ENCODE measurements at places on chromosomes 4 and X.
A peak's percentile ranks its signal among the peaks of the same experiment; 100 is the strongest.

DNA sequence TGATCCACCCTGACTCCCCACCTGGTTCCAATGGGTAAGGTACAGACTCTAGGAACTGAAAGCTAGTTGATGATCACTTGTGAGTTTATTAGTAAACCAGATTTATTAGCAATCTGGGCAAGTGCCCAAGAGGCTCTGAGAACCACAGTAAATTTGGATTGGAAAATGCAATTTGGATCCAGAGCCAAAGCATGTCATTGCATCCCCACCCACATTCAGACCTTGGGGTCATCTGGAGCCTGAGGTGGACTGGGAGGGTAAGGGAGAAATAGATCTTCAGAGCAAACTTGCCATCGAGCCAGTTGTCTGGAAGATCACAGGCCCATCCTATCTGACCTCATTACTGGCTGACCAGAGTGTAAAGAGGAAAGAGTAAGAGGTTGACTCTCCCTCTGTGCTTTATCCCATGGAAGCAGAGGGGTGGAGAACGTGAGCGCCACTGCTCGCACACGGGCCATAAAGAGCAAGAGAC, 78.7 kb upstream of the RASGEF1B start:
- no peak for DNase-seq

GRCh38 chr4:13527981-13528820, 16.1 kb downstream of the NKX3-2 start:
- no peak for DNase-seq

- DNase-seq = no peak
Measured at GRCh38 chr4:185242749-185243533, 33.5 kb downstream of the SNX25 start.

DNA sequence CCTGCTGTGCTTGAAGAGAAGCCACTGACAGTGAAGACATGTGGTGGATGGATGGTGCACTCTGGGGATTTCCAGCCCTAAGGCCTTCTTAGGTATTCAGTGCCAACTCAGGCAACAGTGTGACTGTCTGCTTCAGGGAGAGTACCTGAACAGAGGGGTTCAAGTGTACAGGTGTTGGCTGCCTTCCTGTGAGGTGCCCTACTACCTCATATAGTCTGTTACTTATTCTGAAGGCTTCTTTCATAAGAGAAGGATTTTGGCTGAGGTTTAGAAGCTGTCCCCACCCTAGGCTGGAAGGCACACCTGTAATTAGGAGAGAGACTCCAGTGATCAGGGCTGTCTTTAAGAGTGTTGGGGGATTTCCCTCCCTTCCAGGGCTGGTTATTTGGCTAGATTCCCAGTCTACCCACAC, 1.8 kb downstream of the FTHL17 start:
- DNase-seq = no peak

- no peak for DNase-seq
Measured at GRCh38 chr4:54800831-54801530, 143.2 kb downstream of the KIT start.

GRCh38 chrX:44667771-44668170, 125.1 kb upstream of the FUNDC1 start:
- DNase-seq = no peak

DNA sequence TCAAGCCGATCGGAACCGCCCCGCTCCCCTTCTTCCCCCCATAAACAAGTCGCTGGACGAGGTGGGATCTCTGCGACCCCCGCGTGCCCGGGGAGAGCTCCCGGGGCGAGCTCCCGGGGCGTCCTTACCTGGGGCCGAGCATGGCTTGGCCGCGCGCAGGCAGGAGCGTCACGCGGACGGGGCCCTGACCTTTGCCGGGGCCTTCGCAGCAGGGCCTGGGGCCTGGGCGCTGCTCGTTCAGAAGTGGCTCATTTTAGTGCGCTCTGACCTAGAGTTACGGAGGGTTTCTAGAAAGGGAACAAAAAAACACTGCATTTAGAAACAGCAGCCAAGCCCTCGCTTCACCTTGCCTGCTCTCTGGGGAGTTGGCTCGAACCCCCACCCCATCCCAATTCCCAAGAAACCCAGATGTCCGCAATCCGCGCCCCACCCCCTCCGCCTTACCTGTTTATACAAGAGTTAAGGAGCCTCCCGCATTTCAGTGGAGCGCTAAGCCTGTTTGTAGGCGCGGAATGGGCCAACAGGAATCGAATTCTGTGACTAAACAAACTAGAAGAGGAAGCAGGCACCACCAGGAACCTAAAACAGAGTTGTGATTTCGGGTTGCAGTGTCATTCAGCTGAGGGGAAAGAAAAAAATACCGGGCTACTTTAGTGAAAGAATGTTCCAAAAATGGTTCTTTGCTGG, 814 bp upstream of the RBM47 start:
- DNase-seq = no peak

- no peak for DNase-seq
Measured at GRCh38 chrX:118143578-118143977, 27.0 kb upstream of the KLHL13 start.

DNA sequence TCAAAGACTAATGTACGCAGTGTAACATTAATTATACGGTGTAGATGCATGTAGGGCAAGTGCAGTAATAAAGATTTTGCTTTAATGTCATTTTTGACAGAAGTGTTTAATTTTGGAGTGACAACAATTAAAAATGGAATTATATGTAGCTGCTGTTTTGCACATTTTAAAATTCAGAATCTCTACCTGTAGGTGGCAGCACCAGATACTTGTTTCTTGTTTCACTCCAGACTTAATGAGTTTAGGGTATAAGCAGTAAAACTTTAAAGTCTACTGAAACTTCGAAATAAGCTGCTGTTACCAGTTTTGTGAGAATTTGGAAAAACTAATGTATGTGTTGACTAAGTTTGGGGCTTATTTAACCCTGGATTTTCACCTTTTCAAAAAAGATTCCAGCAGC, 144.9 kb downstream of the POLA1 start:
- peak; percentile 29 for DNase-seq

DNA sequence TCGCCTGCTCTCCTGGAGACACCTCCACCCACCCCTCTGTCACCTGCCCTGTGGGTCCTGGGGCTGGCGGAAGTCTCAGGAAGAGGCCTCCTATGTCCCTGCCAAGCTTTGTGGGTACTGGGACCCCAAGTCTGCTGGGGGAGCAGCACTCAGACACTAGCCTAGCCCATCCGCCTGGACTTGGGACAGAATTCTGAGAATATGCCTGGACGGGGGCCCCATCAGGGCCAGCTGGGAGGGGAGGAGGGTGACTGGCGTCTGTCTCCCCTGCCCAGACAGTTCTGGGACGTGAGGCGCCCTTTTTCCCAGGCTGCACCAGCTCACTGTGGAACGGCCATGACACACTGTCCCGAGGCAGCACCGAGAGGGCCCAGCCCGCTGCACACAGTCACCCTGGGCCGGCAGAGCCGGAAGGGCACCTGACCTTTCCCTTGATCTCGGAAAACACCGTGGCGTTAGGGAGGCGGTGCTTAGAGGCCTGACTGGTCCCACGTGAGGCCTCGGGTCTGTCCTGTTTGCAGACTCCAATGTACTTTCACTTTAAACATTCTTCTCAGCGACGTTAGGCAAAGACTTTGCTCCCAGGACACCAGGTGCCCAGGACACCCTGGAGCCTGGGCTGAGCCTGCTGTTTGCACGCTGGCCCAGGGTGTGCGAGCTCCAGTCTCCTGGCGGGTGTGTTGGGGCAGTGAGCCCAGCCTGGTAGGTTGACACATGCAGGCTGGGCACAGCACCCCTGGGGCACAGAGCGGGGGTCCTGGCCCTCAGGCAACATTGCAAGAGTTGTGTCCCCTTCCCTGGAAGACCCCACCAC, 700 bp downstream of the SLC26A1 start:
- DNase-seq = no peak

GRCh38 chr4:3384391-3384770, 57.4 kb upstream of the HGFAC start:
- no peak for DNase-seq

GRCh38 chr4:159534655-159535054, 431.8 kb downstream of the RAPGEF2 start:
- no peak for DNase-seq

- no peak for DNase-seq
Measured at GRCh38 chr4:3670521-3671519, 95.4 kb upstream of the ADRA2C start.

GRCh38 chrX:103361798-103362197, 5.5 kb downstream of the TCEAL9 start:
- no peak for DNase-seq

- DNase-seq = no peak
Measured at GRCh38 chr4:95086551-95086950, 328.8 kb downstream of the BMPR1B start.

GRCh38 chrX:46574774-46575381, 1.3 kb downstream of the CHST7 start:
- DNase-seq = no peak
